ENCODE measurements at places on chromosomes 13 and 19.

DNA sequence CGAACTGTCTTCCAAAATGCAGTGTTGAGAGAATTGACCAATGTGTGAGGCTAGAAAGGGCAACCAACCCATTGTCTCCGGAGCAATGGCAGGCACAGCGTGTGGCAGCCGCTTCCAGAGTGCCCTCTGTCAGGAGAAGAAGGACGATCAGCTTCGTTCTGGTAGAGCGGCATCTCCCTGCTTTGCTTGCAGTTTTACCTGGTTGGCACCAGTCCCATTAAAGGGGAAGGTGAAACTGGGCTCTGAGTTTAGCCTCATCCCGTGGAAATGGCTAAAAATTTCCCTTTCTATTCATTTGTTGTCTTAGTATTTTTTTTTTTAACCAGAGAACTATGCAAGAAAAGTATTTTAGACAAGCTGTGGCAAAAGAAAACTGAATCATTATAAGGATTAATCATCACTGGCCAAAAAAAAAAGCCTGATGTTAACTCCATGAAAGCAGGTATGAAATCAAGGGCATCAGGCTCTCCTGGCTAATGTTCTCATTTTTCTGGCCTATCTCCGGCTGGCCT, 81.5 kb upstream of the SLC7A1 start:
- no peak for DNase-seq

DNA sequence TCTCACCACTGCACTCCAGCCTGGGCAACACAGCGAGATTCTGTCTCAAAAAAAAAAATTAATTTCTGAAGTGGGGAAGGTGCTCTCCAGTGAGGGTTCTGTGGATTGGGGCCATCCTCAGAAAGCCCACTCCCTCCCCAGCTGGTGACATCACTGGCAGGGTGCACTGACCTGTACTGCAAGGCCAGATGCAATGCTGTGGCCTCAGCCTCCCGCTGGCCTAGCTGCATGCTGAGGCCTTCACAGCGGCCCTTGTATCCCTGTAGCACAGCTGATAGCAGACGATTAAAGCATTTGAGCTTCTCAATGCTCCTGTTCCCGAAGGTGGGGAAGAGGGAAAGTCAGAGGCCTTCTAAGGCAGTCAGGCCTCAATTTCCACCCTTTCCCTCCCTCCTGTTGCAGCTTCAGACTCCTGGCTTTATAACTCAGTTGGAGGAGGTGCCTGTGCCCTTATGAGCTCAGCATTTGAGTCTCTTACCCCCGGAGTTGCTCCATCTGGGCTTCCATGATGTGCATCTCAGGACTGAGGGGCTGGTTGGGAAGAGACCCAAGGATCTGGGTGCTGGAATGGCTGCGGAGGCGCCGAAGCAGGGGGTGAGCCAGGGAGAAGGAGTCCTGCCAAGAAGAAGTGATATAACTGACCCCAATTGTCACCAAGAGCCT, 5.3 kb downstream of the USHBP1 start:
- DNase-seq: no peak

GRCh38 chr19:47697863-47698609, 15.2 kb upstream of the EHD2 start:
- DNase-seq: peak; percentile 57

DNA sequence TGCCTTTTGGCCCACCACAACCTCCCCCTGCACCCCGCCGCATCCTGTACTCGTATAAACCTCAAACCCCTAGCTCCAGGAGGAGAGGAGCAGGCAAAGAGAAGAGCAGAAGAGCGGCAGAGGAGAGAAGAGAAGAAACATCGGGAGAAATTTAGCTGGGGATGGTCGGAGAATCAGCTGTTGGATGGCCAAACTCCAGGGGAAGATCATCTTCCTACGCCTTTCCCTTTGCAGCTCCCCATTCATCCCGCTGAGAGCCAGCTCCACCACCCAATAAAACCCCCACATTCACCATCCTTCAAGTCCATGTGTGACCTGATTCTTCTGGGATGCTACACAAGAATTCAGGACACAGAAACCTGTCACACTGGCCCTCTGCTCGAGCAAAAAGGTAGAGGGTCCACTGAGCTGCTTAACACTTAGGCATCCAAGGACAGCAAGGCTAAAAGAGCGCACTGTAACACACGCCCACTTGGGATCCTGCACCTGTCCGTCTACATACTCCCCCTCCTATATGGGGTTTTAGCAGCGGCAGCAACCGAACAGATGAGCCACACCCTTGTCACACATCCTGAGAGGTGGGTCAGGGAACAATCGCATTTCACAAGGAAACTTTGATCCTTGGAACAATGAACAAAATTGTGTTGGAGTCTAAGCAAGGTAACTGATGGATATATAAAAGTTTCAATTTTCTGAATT, 51.6 kb upstream of the MIR17HG start:
- DNase-seq: no peak

GRCh38 chr19:15317392-15318071, 14.8 kb downstream of the BRD4 start:
- no peak for DNase-seq

DNA sequence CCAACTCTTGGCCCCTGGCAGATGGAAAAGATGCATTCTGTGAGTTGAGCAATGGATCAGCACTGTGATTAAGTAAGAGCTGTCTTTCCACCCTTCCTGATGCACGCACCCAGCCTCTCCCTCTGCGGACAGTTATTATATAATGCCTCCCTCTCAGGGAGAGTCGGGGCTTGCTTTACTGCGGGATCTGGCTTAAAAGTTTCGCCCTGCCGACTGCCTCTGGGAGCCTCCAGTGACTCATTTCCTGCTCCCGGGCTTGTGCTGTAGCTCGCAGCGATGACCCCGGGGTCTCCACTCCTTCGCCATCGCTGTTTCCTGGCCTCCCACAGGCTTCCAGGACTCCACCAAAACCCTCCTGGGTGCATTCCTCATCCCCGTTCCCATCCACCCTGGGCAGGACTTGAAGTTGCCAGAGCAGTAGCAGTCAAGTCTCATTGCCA, 107.4 kb upstream of the SLC7A1 start:
- no peak for DNase-seq

- no peak for DNase-seq
Measured at GRCh38 chr19:19594381-19594780, 24.1 kb downstream of the PBX4 start.

- no peak for DNase-seq
Measured at GRCh38 chr19:3788996-3789778, 3.0 kb upstream of the MATK start.

- DNase-seq: no peak
Measured at GRCh38 chr13:29515372-29515771, 80.1 kb downstream of the SLC7A1 start.

DNA sequence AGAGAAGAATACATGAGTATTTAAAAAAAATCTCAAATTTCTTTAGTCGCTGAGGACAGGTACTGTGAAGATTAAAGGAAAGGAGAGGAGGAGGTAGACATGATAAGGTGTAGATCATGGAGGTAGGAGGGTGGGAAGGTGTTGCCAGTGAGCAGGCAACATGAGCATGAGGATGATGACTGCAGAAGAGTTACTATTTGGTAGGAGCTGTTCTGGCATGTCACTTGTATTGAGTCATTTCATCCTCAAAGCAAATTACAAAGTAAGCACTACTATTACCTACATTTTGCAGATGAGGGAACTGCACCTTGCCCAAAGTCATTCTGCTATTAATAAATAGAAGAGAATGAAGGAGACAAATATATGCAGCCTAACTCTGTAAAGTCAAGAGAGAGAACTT, 435.8 kb upstream of the KLF12 start:
- DNase-seq: no peak

GRCh38 chr19:57888107-57888559, 704 bp downstream of the ZNF814 start:
- no peak for DNase-seq

GRCh38 chr19:42105368-42105767, 26.9 kb downstream of the POU2F2 start:
- DNase-seq: no peak

- DNase-seq: no peak
Measured at GRCh38 chr19:34241513-34242337, 12.6 kb upstream of the GARRE1 start.

- DNase-seq: no peak
Measured at GRCh38 chr19:13530720-13531119, 24.4 kb upstream of the CACNA1A start.

All from stimulated activated CD4-positive, alpha-beta T cell treated with anti-CD3 and anti-CD28 coated beads, TNF-alpha, amount 100 ng/mL, for 24 hours (primary cell).